ENCODE measurements at places on chromosomes 4 and X. TPM values are rescaled to one million over a fixed set of nuclear protein-coding genes. Genes with fewer than 3 reads are reported as not detected.

DNA sequence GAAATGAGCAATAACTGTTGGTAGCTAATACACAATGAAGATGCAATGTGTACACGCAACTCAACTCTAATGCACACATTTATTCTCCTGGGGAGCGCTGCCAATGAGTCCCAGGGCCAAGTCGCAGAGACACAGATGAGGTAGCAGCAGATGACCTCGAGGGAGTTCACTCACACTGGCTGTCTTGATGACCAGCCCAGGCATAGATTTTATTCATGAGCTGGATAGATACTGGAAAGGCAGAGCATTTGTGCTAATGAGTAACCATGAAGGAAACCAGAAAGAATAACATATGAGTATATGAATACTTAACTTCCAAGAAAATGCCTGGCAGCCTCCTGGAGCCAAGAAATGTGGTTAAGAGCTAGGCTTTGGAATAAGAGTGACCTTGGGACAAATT is 42.3 kb downstream of the RASL11B start:
- DNase-seq = no peak

Gene TMPRSS11D
- total RNA-seq = not detected

DNA sequence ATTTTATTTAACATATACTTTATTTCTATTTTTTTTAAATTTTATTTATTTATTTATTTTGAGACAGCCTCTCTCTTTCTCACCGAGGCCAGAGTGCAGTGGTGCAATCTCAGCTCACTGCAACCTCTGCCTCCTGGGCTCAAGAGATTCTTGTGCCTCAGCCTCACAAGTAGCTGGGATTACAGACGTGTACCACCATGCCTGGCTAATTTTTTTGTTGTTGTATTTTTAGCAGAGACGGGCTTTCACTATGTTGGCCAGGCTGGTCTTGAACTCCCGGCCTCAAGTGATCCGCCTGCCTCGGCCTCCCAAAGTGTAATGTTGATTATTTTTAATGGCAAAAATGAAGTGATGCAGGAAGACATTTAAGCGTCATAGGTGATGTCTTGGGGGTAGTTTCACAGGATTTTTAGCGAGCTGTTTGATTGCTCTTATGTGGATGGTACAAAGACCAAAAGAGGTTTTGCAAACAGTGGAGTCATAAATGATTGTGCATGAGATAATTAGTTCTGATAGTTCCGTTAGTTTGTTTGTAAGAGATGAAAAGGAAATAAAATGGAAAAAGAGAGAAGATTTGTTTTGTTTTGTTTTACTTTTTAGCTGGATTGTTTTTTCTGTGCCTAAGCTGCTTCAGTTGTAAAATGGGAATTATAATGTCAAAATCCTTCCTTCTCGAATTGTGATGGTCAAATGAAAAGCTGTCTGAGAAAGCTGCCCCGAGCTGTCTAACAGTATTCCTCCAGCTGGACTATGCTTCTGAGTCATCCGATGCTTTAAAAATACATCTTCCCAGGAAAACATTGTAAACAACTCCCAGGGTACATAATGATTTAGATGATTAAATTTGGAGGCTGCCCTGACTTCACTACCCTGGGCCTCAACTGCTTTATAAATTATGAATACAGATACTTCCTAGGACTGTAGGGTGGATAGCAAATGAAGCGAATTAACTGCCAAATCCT is 14.7 kb downstream of the RHOH start:
- no peak for DNase-seq

Gene MAGEB17
- total RNA-seq = not detected

DNA sequence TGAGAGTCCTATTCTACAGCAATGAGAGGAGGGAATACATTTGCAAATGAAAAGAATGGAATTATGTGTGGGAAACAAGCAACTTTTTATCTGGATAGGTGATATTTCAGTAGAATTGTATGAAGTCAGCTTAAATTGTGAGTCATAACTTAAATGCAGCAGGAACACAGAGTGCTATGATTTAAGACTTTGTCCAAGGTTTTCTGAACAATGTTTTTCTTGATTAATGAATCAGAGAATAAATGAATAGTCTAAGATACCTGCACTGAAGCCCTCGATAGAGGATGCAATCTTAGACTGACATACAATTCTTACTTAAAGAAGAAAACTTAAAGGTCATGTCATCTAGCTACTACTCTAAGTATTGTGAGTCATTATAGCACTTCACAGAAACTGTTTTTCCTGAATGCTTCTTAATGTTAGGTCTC is 8.0 kb downstream of the ARHGEF38 start:
- no peak for DNase-seq

- no peak for DNase-seq
Observed at GRCh38 chr4:105158837-105159236, 12.2 kb downstream of the TET2 start.

Gene MAGEC2
- not detected for total RNA-seq

Gene ITM2A
- 157 TPM for total RNA-seq

DNA sequence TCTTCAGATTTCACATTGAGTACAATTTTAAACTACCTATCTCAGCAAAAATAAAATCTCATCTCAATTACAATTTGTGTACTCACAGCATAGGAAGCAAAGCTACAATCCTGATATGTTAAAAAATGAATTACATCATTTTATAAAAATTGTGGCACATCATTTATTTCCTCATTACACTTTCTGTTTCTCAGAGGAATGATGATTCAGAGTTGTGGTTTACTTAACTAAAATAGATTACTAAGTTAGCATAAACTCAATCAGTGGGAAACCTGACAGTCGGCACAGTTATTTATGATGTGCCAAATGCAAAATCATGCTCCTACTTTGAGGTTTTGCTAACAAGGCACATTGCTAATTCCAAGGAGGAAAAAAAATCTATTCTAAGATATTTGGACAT is 325.0 kb downstream of the FBXO8 start:
- no peak for DNase-seq

Gene FAAH2
- 5.4 TPM for total RNA-seq
